Left forelimb (tissue), 1 donor: ENCODE measurements at places on chromosomes 3 and 15.
A peak's percentile ranks its signal among the peaks of the same experiment; 100 is the strongest.

GRCh38 chr3:129256270-129256669 lies 6.9 kb downstream of the COPG1 start:
- DNase-seq: no peak

DNA sequence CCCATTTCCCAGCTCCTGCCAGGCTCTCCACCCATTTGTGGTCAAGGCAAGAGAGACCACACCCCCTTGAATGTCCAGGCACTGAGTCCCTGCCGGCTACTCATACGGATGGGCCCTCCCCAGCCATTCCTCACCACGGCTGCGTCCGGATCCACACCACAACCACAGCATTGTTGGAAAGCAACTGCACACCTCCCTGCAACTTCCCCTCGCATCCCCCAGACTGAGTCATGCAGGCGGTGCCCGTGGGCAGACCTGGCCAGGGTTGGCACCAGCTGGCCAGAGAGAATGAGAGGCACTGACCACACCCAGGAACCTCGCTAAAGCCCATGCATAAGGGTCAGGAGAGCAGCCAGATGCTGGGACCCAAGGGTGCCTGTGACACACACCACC lies 30.5 kb downstream of the LOXL1 start:
- peak; percentile 68 for DNase-seq

DNA sequence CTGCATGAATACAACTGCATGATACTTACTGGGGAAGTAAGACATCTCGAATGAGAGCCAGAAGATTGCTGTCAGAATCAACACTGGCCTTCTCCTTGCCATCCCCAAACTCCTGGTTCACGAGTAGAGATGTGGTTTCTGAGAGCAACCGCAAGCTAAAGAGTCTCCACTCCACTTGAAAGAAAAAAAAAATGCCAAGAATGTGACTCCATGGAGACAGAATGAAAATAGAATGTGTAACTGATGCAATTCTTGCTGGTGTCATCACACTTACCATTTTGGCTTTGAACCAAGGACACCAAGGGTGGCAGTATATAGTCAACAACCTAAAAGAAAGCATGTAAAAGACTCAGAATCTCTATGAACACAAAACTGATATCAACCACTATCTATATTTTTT lies 280.4 kb downstream of the ULK4 start:
- no peak for DNase-seq

- no peak for DNase-seq
Observed at GRCh38 chr3:126431103-126431534, 36.4 kb downstream of the CFAP100 start.

- no peak for DNase-seq
Observed at GRCh38 chr15:69675731-69676130, 223.1 kb downstream of the RPLP1 start.

- DNase-seq: no peak
Observed at GRCh38 chr3:172606021-172606420, 82.8 kb upstream of the TNFSF10 start.

DNA sequence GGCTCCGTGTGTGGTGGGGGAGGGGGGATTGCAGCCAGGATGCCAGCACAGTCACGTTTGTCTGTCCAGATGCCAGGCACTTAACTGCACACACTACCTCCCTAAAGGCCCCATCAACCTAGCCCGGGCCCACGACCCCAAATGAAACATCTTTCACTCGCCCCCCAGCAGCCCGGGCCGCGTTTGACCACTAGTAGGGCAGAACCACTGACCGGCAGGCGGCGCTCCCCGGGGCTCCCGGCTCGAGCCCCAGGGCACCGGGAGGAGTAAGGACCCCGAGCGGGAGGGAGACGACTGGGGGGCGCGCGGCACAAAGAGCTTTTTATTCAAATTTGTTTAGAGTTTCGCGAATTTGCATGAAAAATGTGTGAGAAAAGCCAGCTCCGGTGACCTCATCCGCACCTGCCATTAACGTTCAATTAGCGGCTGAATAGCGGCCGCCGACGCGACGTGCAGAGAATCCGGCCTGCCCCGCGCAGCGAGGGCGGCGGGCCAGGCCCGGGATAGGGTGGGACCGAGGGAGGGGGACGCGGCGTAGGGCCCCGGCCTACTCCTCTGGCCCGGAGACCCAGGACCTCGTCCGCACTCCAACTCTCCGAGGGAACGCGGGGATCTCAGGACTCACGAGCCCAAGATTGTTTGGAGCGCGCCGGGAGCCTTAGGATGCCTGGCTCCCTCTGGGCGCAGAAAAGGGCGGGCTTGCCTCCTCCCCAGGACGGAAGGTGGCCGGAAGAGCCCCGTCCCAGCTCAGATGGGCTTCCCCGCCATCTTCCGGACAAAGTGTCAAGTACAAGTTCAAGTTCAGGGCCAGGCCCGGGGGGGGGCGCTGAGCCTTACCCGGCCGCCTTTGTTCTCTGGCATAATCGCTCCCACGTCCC lies 64.9 kb upstream of the POLG start:
- no peak for DNase-seq

DNA sequence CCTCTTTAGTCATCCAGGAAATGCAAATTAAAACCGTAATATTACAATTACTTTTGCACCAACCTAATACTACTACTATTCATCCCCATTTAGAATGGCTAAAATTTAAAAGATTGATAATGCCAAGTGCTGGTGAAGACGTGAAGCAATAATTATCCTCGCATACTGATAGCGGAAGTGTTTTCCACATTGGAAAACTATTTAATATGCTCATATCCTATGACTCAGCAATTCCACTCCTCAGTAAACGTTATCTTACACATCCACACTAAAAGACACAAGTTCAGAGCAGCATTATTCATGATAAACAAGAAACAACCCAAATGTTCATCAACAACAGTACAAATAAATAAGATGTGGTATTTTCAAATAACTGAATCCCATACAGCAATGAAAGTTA lies 70.6 kb downstream of the VPS13C start:
- no peak for DNase-seq

- no peak for DNase-seq
Observed at GRCh38 chr15:58221591-58222241, 83.5 kb downstream of the AQP9 start.

- DNase-seq: no peak
Observed at GRCh38 chr3:177279118-177279815, 82.0 kb upstream of the TBL1XR1 start.

DNA sequence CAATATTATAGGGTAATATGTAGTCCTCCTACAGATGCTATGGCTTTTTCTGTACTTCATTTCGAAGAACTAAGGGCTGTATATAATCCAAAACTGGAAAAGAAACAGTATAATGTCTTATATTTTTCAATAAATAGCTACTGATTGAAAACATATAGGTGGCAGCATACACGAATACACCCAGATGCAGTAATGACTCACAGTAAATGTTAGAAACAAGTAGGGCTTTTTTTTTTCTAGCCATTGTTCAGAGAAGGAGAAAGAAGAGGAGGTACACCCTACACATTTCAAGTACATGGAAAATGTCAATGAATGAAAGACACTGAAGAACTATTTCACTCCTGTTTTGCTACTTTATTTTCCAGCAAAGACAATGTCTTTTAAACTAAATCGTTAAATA lies 9.4 kb downstream of the DAZL start:
- DNase-seq: no peak

GRCh38 chr3:173825730-173826129 lies 428.2 kb downstream of the NLGN1 start:
- DNase-seq: no peak

DNA sequence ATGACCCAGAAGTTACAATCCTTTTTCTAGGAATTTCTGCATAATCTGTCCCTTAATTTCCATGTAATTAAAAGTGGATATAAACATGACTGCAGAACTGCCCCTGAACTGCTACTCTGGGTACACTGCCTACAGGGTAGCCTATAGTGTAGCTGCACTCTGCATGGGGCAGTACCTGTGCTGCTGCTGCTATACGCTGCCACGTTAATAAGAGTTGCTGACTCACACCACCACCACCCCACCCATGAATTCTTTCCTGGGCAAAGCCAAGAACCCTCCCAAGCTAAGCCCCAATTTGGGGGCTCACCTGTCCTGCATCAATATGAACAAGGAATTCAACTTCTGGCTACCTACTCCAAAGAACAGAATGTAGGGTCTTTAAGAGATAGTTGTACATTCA lies 13.9 kb downstream of the HDGFL3 start:
- DNase-seq: no peak

GRCh38 chr3:67897351-67898336 lies 243.2 kb upstream of the SUCLG2 start:
- no peak for DNase-seq

- no peak for DNase-seq
Observed at GRCh38 chr15:90988296-90988695, 6.0 kb downstream of the PRC1 start.

DNA sequence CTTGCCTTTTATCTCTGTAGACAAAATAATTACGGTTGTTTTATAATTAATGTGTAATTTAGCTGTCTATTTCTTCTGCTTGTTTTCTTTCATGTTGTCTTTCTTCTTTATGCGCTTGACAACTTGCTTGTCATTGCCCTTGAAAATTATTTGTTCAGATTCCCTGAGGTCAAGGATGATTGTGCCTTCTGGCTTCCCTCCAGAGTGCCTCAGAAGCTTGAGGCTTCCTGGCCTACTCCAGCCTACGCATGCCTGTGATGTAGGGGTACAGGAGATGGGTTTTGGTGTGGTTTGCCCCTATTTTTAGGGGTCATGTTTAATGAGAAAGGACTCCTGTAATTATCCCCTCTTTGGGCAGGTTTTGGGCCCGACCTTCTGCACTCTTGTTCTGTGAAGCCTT lies 231.5 kb downstream of the SV2B start:
- DNase-seq: no peak

DNA sequence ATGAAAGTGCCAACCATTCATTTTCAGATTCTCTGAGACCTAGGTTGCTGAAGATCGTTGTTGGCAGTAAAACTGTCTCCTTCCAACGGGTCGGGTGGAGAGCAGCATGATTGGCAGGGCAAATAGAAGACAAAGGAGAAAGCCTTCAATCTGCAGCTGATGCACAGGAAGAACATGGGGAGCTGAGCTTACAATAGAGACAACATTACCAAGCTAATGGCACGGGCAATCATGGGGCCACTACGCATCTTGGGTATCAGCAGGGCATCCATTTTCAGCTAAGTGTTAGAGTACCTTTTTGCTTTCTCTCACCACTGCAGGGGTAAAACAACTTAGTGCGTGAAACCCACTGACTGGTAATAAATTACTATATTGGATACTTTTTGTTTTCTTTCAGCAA lies 114.8 kb downstream of the WDR72 start:
- DNase-seq: no peak

GRCh38 chr3:65006300-65006739 lies 318.5 kb upstream of the ADAMTS9 start:
- no peak for DNase-seq

DNA sequence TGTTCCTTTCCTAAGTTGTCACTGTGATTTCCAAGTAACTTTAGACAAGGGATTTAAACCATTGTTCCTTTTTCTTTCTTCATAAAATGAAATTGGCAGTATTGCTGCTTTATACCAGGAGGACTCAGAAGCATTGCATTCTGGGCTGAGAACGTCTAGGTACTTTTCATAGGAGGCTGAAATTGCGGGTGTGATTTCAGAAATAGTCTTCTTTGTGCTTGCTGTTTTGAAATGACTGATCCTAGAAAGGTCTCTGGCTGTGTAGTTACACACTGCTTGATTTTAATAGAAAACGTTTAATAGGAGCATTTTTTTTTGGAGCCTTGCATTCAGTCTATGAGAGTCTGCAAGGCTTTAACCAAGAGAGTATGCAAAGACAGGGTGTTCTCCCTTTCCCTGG lies 56.3 kb downstream of the PPM1L start:
- no peak for DNase-seq

- DNase-seq: no peak
Observed at GRCh38 chr15:66885281-66885915, 180.0 kb upstream of the SMAD3 start.

DNA sequence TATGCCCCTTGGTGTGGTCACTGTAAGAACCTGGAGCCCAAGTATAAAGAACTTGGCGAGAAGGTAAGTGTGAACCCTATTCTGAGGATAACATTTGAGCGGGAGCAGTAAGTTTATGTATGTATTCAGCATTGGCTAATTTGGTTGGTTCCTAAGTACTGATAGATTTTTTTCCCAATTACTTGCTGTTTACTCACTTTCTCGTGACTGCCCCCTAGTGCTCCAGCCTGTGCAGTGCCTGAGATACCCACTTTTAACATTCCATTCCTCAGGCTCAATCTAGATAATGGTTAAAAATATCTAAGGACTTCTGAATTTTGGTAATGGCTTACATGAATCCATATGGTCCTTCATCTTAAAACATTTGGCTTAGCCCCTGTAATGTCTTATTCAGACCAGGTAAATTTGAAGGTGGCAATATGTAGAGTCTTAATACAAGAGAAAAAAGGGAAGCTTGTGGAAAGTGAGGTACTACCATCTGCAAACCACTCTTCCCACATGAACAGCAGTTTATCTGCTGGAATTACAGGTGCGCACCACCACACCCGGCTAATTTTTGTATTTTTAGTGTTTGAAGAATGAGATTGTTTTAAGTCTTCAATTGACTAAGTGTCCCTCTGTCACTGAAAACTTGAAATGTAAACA lies 7.1 kb downstream of the ELL3 start:
- DNase-seq: no peak

GRCh38 chr3:11285471-11285870 lies 13.3 kb downstream of the ATG7 start:
- DNase-seq: no peak

DNA sequence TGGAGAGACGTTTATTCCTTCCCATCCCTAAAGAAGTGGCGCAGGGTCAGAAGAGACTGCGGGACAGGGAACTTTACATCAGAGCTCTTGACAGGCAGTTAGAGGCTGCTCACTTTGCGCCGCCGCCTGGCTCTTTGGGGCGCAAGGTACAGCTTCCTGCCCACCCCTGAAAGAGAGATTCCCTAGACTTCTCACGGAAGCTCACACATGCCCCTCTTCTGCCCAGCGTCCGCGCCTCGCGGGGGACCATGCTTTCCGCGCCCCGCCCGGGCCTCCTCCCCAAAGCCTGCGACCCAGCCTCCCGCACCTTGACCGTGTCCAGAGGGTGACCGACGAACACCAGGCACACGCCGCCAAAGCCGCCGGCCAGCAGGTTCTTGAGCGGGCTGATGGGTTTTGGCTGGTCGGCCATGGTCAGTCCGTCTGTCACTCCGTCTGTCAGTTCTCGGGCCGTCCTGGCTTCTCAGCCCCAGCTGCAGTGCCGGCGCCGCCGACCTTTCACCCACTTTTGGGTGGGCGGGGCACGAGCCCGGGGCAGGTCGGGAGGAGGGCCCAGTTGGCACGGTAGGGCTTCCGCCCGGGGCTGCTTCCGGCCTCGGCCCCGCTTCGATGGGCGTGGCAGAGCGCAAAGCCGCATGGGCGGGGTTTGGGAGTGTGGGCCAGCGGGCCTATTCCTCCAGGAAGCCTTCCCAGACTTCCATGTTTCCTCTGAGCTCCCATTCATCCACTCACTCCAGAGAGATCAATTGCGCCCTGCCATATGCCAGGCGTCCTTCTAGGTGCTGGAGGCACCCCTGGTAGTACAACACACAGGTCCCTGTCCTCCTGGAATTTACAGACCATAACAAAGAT lies at the start of gene SLC25A20:
TSS of gene SLC25A20 (minus strand) at position 500 of the 852 bp plus-strand sequence. CDS start at position 412, 88 bp downstream.
- DNase-seq: peak; percentile 88

DNA sequence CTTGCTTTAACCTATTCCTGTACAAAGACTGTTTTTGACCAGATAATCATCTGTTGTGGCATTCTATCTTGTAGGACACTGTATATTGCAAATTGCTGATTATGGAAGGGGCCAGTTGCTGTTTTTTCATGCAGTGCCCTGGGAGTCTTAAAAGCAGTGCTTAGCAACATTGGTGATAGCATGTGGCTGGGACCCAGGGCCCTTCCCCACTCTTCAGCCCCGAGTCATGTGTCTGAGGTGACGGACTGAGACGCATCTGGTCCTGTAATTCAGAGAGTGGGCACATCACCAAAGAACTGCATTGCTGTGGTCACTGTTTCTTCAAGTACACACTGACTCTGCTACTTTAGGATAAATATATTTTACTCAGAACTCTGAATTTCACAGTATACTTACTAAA lies 63.4 kb downstream of the SNRK start:
- DNase-seq: no peak
